ENCODE measurements at places on chromosomes 2 and 18.

DNA sequence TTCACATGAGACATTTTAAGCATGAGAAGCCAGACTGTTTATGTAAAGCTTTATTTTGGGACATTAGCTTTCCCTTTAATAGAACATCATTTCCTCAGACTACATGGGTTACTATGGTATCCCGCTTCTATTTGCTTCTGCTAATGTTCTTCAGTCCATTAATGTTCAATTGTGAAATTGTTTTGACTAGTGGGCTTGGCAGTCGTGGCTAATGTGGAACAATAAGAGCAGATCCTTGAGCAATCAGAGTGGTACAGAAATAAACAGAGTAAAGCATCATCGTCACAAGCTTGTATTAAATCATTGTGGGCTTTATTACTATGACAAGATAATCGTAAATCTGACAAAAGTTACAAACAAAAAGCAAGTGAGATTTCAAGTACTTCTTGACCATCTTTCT, 60.2 kb downstream of the PDE1A start:
- H3K4me1 ChIP-seq: no peaks in the 10 kb centered on the region
- H3K36me3 ChIP-seq: no peaks in the 10 kb centered on the region
- H3K4me3 ChIP-seq: no peak overlapping the region
- H3K27me3 ChIP-seq: no peaks in the 10 kb centered on the region
- DNase-seq: no peak

GRCh38 chr2:1681017-1681318, 63.3 kb downstream of the PXDN start:
- H3K4me3 ChIP-seq: no peak overlapping the region
- no peaks in the 10 kb centered on the region for H3K4me1 ChIP-seq
- no peaks in the 10 kb centered on the region for H3K36me3 ChIP-seq
- no peaks in the 10 kb centered on the region for H3K27me3 ChIP-seq
- H3K27ac ChIP-seq: no peak overlapping the region

- no peak overlapping the region for H3K27ac ChIP-seq
- H3K4me3 ChIP-seq: no peak overlapping the region
- H3K4me1 ChIP-seq: no peaks in the 10 kb centered on the region
- no peaks in the 10 kb centered on the region for H3K36me3 ChIP-seq
- no peaks in the 10 kb centered on the region for H3K27me3 ChIP-seq
These were observed 80.9 kb upstream of the PHLPP1 start for GRCh38 chr18:62634458-62634857.

DNA sequence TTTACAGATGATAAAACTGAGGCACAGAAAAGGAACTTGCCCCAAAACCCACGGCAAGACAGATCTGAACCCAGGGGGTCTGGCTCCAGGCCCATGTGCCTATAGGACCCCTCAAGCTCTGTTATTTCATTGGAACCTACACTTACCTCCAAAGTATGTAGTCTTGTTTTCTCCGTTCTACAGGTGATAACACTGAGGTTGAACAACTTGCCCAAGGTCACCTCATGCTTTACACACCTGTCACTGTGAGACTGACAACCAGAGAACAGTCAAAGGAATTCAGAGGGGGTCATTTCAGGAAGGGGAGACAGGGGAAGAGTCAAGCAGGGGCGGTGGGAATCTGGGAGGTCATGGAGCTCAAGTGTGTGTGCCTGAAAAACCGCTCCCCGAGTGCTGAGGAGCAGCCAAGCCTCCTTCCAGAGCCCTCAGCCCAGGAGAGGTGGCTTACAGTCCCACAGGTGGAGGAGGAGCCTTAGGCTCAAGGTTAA, 47.7 kb downstream of the SERTAD2 start:
- DNase-seq: no peak
- no peaks in the 10 kb centered on the region for H3K27me3 ChIP-seq
- peaks cover 35% of the 10 kb centered on the region for H3K4me1 ChIP-seq
- H3K4me3 ChIP-seq: no peak overlapping the region

GRCh38 chr2:222038067-222038802, 260.6 kb downstream of the PAX3 start:
- H3K27me3 ChIP-seq: no peaks in the 10 kb centered on the region
- no peak overlapping the region for H3K27ac ChIP-seq
- no peak for DNase-seq
- H3K36me3 ChIP-seq: no peaks in the 10 kb centered on the region
- no peak overlapping the region for H3K4me3 ChIP-seq

GRCh38 chr18:32049393-32050171, 31.0 kb downstream of the RNF125 start:
- peaks cover 45% of the 10 kb centered on the region for H3K4me1 ChIP-seq
- DNase-seq: no peak
- H3K4me3 ChIP-seq: no peak overlapping the region
- H3K36me3 ChIP-seq: peaks cover 41% of the 10 kb centered on the region

GRCh38 chr2:63668000-63668399, 79.2 kb downstream of the MDH1 start:
- peaks cover 2% of the 10 kb centered on the region for H3K27me3 ChIP-seq
- no peaks in the 10 kb centered on the region for H3K4me1 ChIP-seq
- H3K27ac ChIP-seq: no peak overlapping the region
- DNase-seq: no peak
- no peak overlapping the region for H3K4me3 ChIP-seq
